Effector CD8-positive, alpha-beta T cell (primary cell): ENCODE measurements at places on chromosomes 5 and 9.
A peak's percentile ranks its signal among the peaks of the same experiment; 100 is the strongest.

- no peak for DNase-seq
These were observed 119.4 kb upstream of the ACTBL2 start for GRCh38 chr5:57601996-57602395.

GRCh38 chr9:121439711-121440664 lies 59.7 kb downstream of the GGTA1 start:
- DNase-seq: no peak

GRCh38 chr5:131988601-131989000 lies 22.9 kb downstream of the ACSL6 start:
- DNase-seq: no peak

DNA sequence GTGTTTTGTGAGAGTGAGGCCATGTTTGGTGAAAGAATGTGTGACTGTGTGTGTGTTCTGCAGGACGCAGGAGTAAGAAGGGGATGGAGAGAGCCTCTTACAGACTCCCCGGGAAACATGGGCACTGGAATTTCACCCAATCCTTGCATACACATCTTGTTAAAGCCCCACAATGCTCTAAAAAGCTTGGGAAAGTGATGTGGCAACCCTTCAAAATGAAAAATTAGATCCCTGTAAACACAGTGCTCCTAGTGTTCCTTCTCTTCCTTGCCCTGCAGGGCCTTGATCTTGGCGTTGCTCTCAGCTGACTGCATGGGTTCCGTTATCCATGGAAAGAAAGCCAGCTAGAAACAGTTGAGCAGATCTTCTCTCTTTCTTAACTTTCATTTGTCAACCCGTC lies 701.7 kb downstream of the SEMA5A start:
- DNase-seq: no peak

DNA sequence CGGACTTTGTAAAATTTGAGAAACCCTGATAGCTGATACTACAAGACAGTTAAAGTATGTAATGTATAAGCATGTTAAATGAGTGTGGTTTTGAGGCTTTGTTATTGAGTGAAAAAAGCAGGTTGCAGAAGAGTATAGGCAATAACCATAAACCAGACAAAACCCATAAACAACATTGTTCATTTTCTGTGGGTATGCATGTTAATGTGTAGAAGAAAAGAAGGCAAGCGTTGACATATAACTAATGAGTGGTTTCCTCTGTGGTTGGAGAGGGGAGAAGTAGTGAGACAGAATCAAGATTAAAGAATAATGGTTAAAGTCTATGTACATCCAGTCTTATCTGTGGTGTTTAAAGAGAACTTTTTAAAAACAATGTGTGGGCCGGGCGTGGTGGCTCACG lies 26.2 kb downstream of the RAD23B start:
- no peak for DNase-seq

GRCh38 chr9:89165341-89165740 lies 13.3 kb downstream of the SHC3 start:
- DNase-seq: no peak

DNA sequence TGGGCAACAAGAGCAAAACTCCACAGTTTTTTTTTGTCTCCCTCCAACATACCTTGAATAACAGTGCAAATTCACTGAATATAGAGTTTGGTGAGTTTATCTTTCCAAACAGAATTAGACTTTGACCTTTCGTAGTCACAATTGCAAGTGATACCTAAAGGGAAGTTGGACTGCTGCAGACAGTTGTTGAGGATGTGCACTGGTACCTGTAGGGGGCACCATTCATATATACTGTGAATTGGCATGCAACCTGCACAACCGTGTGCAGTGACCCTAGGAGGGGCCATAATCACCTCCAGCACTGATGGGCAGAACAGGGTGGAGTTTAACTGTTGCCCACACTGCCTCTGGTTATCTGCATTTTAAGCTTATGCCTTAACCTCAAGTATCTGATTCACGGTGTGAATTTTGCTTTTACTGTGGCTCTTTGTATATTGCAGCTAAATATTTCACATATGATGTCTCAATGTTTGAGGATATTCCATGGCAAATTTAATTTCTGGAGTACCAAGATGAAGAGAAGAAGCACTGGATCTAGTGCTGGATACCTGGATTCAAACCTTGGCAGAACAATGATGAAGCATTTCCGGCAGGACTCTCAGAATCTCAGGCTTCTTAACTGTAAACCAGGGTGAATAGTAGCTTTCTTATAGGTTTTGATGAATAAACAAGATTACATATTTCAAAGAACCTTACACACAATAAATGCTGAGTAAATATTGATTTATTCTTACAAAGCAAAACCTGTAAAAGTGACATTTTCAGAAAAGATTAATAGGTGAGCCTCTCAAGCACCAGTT lies 144.3 kb downstream of the ACTBL2 start:
- DNase-seq: no peak

DNA sequence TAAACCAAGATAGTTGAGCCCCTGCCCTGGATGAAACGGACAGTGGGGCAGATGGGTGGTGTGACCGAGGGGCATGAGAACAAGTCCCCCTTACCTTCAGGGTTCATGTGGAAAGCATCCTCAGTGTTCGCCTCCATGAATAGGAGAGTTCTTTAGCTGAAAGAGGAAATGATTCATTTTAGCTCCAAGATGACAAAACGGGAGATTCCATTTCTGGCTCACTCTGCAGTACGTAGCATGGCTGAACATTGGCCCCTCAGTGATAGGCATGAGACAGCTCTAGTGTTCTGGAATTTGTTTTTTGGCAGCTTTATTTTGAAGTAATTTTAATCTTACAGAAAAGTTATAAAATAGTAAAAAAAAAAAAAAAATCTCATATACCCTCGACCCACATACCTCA lies 70.2 kb upstream of the AGXT2 start:
- no peak for DNase-seq

DNA sequence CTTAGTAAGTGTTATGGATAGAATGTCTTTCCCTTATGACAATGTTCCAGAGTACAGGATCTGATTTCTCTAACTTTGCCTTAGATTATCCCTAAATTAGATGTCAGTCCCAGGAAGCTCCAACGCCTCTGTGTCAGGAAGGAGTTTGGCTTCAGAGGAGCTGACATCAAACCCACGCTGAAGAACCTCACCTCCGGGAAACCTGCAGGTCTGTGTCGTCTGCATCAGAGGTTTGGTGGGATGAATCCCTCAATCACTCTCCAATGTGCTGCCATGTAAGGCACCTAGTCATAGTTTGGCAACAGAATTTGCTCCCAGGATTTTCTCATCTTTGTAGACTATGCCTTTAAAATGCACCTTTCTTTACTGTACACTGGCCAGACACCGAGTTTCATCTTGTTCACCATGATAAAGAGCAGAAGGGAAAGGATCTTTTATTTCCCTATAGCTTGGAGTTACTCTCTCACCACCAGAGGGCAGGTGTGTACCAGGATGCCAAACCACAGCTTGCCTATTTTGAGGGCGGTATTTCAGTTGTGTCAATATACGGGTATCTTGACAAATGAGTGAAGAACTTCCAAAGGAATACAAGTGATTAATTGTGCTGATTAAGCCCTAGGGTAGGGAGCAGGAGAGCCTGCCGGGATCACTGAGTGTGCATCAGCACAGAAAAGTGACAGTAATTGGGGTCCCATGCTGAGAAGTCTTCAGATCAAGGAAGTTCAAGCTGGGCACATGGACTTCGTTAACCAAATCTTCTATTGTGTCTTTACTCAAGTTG lies 23.4 kb downstream of the MINAR2 start:
- DNase-seq: peak; percentile 15

- DNase-seq: peak; percentile 72
These were observed 7.6 kb upstream of the BARX1 start for GRCh38 chr9:93962561-93963440.

- DNase-seq: no peak
These were observed 15.2 kb downstream of the HCN1 start for GRCh38 chr5:45680950-45681349.

DNA sequence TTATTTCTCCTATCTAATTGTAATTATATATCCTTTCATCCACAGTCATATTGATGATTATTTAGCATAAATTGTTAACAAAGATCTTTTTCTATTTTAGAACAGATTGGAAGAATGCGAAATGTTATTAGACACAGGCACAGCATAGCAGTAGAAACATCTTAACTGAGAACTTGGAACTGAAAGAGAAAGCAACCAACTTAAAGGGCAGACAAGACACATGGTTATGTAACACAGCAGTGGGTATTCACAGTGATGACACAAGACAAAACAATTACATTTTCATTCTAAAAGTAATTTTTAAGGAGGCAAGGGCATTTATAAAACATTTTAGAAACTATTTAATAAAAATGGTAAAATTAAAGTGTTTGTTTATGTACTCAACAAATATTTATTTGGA lies 57.7 kb upstream of the MEF2C start:
- no peak for DNase-seq
